ENCODE measurements at places on chromosomes 6 and 20. TPM values are rescaled to one million over a fixed set of nuclear protein-coding genes. Genes with fewer than 3 reads are reported as not detected.

Gene GRM4
- total RNA-seq: 0.27 TPM

Gene ZNF831
- total RNA-seq: 5.1 TPM

Gene C6orf52
- 1.3 TPM for total RNA-seq

Gene KHDRBS2
- total RNA-seq: not detected

Gene CD83
- total RNA-seq: 13.8 TPM

Gene IYD
- total RNA-seq: not detected
